Smooth muscle cell of the umbilical artery (primary cell): ENCODE measurements at places on chromosomes 6 and 20. TPM values are rescaled to one million over a fixed set of nuclear protein-coding genes. Genes with fewer than 3 reads are reported as not detected.

The OR2H2 gene
- not detected in 2 replicates for total RNA-seq

The CCR6 gene
- not detected in 2 replicates for total RNA-seq

The LGSN gene
- under 0.01 TPM in 1 of 2 replicates, not detected in the other for total RNA-seq

The FERMT1 gene
- total RNA-seq, result 3.0 and 10.9 TPM in 2 replicates

The PTCHD4 gene
- total RNA-seq, result 5.9 and 9.0 TPM in 2 replicates

The TIAM2 gene
- 9.1 and 12.8 TPM in 2 replicates for total RNA-seq

The COL21A1 gene
- 0.05 and 0.30 TPM in 2 replicates for total RNA-seq

The ASIP gene
- total RNA-seq, result not detected in 2 replicates

The FOXC1 gene
- total RNA-seq, result 0.30 and 2.0 TPM in 2 replicates

The KIF6 gene
- total RNA-seq, result 0.30 and 0.55 TPM in 2 replicates

The SFTA2 gene
- not detected in 2 replicates for total RNA-seq

The BPIFB2 gene
- total RNA-seq, result not detected in 2 replicates

The PLA2G7 gene
- total RNA-seq, result not detected in 2 replicates

The STXBP5 gene
- total RNA-seq, result 46.0 and 56.8 TPM in 2 replicates

The GABRR1 gene
- not detected in 2 replicates for total RNA-seq

The KCNK16 gene
- not detected in 2 replicates for total RNA-seq

The TCP11 gene
- total RNA-seq, result 0.46 TPM in 1 of 2 replicates, not detected in the other

The TCFL5 gene
- 20.1 and 27.6 TPM in 2 replicates for total RNA-seq

The RIMS1 gene
- 0.89 and 3.6 TPM in 2 replicates for total RNA-seq

The HLA-DRB5 gene
- 0.09 TPM in 1 of 2 replicates, not detected in the other for total RNA-seq
